SK-N-DZ (cell line): ENCODE measurements at places on chromosomes 7 and 10.

DNA sequence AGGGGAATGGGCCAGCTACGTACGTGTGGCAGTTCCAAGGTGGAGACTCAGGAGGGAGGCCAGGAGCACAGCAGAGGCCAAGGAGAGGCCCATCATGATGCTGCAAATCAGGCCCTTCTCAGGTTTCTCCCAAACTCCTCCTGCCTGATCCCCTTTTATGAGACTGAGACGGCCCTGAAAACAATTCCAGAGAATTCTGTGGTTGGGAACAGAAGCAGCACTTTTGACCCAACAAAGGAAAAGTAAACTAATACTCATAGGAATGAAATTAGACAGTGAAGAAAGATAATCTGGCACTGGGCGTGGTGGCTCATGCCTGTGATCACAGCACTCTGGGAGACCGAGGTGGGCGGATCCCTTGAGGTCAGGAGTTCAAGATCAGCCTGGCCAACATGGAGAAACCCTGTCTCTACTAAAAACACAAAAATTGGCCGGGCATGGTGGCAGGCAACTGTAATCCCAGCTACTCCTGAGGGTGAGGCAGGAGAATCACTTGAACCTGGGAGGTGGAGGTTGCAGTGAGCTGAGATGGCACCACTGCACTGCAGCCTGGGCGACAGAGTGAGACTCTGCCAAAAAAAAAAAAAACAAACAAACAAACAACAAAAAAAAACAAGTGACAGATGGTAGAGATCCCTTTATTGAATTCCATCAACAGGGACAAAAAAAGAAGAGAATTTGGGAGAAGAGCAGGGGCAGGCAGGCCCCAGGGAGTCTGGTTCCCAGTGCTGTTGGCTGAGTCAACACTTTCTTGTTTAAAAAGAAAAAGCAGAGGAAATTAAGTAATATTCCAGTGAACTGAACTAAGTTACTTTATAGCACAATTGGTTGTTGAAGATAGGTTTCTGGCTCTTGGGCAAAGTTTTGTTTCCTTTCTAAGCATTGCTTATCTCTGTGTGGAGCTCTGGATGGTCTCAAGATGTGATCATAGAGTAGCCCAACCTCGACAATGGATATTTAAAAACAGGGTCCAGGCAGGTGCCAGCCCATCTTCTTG lies at the start of gene CCL26:
TSS of gene CCL26 (minus strand) at position 131 of the 997 bp plus-strand sequence. CDS start at position 96, 35 bp downstream.
- DNase-seq = no peak

GRCh38 chr7:123865517-123866117 lies 20.6 kb downstream of the HYAL4 start:
- DNase-seq = peak; percentile 61

GRCh38 chr7:105924945-105925344 lies 38.1 kb upstream of the CDHR3 start:
- no peak for DNase-seq

- no peak for DNase-seq
These were observed 1.9 kb upstream of the PLAU start for GRCh38 chr10:73908853-73909539.

DNA sequence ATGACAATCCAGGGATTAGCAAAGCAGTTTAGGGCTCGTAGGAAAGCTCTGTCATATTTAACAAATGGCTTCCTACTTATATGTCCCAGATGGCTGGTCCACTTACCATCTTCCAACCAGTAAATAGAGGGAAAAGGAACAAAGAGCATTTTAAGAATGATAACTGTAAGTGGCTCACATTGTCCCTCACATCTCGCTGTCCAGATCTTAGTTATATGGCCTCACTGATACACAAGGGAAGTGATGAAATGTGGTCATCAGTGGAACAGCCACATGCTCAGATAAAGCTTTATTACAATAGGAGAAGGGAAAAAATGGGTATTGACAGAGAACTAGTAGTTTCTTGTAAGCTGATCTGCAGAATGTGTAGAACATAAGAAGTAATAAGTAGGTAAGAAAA lies 35.8 kb downstream of the IQUB start:
- DNase-seq = no peak

GRCh38 chr10:128608791-128609190 lies 482.6 kb upstream of the MKI67 start:
- DNase-seq = no peak

DNA sequence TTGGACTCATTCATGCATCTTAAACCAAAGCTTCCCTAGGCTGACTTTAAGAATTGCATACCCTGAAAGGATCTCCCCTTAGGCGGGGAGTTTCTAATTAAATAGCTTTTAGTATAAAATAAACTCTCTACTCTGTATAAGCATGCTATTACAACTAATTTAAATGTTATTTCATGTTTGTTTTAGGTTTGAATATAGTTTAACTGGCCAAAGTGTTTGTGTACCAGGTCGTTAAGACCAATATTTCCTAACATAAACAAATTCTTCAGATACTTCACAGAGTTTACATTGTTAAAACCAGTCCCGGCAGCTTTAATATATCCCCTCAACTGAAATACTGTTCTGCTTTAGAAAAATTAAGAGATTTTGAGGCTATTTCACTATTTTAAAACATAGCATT lies 2.3 kb downstream of the GLI3 start:
- DNase-seq = no peak

DNA sequence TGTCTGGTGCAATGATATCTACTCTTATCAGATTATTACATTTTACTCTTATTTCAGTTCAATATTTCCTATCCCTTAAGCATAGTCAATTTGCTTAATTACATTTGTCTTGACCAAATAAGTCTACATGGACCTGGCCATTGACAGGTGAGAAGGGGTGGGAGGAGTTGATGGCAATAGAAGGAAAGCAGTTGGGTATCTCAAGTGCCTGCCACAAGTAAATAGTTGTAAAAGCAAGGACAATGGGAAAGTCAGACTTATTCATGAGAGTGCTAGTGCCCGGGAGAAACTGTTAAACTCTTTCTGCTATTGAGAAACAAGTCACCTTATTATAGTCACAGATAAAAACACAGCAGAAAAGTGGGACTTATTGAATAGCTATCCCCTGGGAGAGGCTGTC lies 32.4 kb upstream of the HGF start:
- DNase-seq = no peak

- DNase-seq = no peak
These were observed 245.5 kb downstream of the REEP3 start for GRCh38 chr10:63766745-63767137.

DNA sequence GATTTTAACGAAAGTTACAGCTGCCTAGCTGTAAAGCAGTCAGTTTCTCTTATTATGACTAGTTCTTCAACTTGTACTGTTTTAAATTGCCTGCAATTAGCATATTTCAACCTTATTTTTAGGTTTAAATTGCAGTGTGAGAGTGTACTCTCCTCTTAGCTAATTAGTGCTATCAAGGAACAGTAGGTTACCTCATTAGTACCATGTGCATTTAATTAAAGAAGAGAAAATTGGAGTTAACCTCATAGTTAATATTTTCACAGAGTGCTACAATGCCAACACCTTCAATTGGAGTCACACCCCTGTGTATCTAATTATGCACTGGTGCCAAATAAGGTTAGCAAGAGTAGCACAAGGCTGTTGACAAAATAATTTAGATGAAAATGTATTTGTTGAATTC lies 154.6 kb downstream of the FOXP2 start:
- DNase-seq = no peak

GRCh38 chr10:111076682-111077478 lies at the start of gene ADRA2A:
Gene ADRA2A (plus strand): TSS chr10:111077029. CDS start chr10:111077997, 968 bp downstream.
- DNase-seq = peak; percentile 86

- DNase-seq = no peak
These were observed 553 bp upstream of the ADD3 start for GRCh38 chr10:110007161-110007700.

DNA sequence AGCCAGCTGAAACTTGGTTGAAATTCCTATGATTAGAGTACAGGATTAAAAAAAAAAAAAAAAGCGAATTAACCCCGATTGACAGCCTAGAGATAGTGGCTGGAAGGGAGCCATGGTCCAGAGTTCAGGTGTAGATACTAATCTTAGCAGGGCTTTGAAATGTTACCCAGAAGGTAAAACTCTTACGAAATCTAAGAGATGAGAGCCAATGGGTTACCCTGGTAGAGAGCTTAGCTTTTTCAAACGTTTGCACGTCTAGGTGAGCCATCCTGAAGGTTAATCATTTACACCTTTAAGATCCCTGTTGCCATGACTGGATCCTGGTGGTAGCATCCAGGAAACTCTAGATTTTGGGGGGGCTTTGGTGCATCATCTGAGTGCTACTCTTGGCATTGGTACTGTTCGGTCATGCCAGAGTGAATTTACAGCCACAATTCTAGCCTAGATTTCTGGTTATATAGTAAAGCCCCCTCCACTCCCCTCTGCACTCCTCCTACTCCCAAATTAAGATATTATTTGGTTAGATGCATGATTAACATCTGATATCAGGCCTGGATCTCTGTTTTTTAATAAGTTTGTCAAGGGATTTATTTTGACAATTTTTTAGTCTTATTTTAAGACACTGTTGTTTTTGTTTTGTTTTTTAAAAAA lies 1.2 kb downstream of the AGFG2 start:
- DNase-seq = no peak

- no peak for DNase-seq
These were observed 244.9 kb downstream of the SKAP2 start for GRCh38 chr7:26619348-26619984.

- DNase-seq = no peak
These were observed 1.5 kb upstream of the FERD3L start for GRCh38 chr7:19146699-19147098.

- no peak for DNase-seq
These were observed 142.4 kb upstream of the LYZL1 start for GRCh38 chr10:29146311-29147100.

- no peak for DNase-seq
These were observed 79.7 kb upstream of the KCNMA1 start for GRCh38 chr10:77717336-77717735.

GRCh38 chr7:100126931-100127865 lies at the start of gene MBLAC1:
Gene MBLAC1 (plus strand): TSS chr7:100126967. CDS start chr7:100127396, 429 bp downstream.
- peak; percentile 91 for DNase-seq

DNA sequence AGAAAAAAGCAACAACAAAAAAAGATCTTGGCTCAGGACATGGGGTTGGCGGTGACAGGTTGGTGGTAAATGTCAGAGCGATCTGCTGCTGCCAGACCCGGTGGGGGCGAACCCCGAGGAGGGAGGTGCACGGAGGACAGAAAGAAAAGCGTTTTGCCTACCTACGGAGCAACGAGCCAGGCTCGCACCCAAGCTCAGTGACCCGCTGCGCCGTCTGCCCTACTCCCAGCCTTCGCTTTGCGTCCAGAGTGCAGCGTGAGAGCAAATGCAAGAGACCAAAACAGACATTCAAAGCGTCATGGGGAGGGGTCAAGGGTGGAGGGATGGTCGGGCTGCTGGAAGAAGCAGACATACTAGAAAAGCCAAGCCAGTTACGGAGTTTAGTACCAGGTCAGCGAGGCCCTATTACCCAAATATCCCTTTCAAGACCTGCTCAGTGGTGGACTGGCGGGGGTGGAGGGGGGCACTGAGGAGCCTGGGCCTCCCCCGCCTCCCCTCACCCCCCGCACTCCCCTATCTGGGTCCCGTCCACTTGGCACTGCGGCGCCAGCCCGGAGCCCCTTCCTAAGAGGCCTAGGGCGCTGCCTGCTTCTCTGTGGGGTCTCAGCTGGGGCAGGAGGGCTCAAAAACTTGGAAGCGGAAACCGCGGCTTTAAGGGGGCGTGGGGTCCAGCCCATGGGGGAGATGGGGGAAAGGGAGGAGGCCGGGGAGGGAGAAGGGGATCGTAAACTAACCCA lies 66.9 kb downstream of the SLC29A4 start:
- DNase-seq = no peak

DNA sequence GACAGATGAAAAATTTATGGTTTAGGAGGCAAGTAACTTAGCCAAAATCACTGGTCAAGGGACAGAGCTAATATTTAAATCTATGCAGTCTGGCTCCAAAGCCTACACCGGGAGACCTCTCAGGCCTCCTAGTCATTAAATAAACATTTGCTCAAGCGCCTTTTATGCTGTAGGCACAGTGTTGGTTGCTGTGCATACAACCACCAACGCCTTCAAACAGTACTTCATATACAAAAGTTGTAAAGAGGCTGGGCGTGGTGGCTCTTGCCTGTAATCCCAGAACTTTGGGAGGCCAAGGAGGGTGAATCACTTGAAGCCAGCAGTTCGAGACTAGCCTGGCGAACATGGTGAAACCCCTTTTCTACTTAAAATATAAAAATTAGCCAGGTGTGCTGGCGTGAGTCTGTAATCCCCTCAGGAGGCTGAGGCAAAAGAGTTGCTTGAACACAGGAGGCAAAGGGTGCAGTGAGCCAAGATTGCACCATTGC lies 159.8 kb downstream of the MAGI2 start:
- no peak for DNase-seq

DNA sequence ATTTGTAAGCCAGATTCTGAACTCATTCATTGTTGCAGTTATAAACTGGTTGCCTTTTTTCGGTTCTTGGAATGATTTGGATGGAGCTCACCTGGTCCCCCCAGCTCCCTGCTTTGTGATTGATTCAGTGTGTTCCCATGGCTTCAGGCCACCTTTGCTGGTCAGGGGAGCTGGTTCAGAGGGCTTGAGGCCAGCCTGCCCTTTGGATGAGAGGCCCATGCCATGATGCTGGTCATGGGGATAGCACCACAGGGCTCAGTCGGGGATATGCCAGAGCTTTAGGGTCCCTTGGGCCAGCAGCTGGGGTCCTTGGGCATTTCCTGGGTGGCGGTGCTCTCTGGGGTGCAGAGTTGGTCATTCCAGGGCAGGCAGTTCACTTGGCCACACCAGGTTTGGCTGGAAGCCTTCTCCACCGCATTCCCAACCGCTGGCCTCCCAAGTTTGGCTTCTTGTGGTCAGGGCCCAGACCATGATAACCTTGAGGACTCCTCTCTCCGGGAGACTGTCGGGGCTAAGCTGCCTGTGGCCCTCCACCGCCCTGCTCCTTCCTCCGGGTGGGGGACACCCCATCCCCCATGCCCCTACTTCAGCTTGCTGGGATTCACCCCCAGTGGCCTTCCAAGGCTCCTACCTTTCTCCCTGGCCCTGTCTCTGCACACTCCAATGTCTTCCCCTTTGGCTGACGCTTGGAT lies 65.1 kb downstream of the MGMT start:
- DNase-seq = no peak

DNA sequence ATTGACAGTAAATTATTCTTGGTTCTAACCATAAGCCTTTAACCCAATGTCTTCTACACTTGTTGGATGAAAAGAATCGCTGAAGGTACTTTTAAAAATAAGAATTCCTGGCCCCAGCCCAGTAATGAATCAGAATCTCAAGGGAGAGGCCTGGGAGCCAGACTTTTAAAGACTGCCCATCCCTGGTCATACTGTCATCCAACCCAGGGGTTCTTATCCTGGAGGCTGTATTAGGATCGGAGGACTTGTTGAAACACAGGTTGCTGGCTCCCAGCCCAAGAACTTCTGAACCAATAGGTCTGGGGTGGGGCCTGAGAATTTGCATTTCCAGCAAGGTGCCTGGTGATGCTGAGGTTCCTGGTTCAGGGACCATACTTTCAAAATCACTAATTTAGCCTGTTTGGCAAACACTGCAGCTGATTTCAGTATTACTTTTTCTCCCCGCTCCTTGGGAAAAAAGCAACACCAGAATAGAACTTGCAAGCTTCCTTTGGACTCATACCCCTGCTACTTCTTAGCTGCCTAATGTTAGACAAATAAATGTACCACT lies 79.5 kb upstream of the FAM133B start:
- DNase-seq = no peak

- no peak for DNase-seq
These were observed 102.0 kb upstream of the HDAC9 start for GRCh38 chr7:18393465-18394118.
